ENCODE measurements at places on chromosomes 6 and 20.

GRCh38 chr6:126873351-126873750, 245.1 kb upstream of the RSPO3 start:
- DNase-seq = no peak

GRCh38 chr6:6820641-6821238, 232.2 kb downstream of the LY86 start:
- peak; percentile 73 for DNase-seq

GRCh38 chr6:84027340-84028181, 6.0 kb upstream of the MRAP2 start:
- peak; percentile 38 for DNase-seq

DNA sequence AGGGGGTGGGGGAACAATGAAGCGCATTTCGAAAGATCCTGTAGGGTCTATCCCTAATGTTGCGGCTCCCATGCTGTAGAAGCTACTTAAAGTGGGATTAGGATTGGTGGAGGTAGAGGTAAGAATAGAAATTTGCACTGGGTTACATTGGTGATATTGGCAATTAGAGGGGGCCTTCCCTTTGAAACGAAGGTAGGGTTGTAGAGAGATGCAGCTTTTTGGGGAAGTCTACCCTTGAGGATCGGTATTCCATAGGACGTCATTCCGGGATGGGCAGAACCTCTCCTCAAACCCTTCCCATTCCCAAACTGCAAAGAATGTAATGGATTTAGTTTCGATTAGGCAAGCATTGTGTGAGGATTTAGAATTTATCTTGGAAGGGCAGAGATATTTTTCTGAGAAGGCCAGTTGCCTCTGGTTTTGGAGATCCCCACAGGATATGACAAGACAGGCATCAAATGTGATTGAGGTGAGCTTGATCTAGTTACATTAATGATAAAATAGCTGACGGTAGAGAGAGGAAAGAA, 5.4 kb upstream of the ZNFX1 start:
- no peak for DNase-seq
